ENCODE measurements at places on chromosomes 2 and 18. TPM values are rescaled to one million over a fixed set of nuclear protein-coding genes. Genes with fewer than 3 reads are reported as not detected.

Gene ANKRD23
- 6.5 TPM for total RNA-seq

DNA sequence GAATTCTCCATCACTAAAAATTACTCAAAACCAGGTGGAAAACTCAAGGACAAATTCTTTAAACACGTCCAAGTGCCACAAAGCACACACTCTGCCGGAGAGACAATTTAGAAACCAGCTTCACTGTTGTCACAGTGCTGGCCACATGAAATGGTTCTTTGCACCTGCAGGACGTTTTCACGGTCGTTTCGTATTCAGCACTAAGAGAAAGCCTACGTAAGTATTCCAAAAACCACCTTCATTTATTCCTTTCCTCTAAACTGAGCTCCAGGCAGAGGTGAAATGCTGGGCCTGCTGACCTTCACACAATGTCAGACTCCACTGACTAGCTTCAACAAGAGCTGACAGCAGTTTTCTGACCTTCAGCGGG lies 680 bp downstream of the ATP5F1A start:
- DNase-seq = no peak

Gene SERPINB13
- not detected for total RNA-seq

- peak; percentile 4 for DNase-seq
Observed at GRCh38 chr2:146438246-146438645, 1406.6 kb upstream of the ACVR2A start.

- peak; percentile 35 for DNase-seq
Observed at GRCh38 chr18:57004366-57005121, 142.3 kb upstream of the BOD1L2 start.

Gene TEKT4
- not detected for total RNA-seq

GRCh38 chr2:14125624-14126293 lies 506.8 kb upstream of the LRATD1 start:
- peak; percentile 89 for DNase-seq

- DNase-seq = no peak
Observed at GRCh38 chr2:70440621-70441020, 113.0 kb downstream of the TGFA start.

Gene IL1R1
- total RNA-seq = 7.5 TPM

Gene CD207
- total RNA-seq = 0.13 TPM

DNA sequence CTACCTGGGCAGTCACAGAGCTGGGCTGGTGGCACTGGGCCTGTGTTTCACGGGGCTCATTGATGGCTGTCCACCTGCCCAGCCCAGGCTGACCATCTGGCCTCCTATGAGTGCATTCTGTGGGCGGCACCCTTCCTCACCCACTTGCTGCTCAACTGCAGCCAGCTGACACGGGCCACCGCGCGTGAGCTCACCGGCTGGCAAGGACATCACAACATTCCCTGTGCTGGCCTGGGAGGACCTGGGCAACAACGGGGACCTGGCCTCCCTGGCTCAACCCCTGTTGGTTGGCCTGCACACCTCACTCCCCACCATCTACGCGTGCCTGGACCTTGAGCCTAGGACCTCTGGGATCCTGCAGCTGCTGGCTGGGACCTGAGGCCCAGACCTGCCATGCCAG lies 98.2 kb upstream of the DTNA start:
- DNase-seq = no peak

- no peak for DNase-seq
Observed at GRCh38 chr18:63619661-63620060, 24.4 kb downstream of the SERPINB4 start.

DNA sequence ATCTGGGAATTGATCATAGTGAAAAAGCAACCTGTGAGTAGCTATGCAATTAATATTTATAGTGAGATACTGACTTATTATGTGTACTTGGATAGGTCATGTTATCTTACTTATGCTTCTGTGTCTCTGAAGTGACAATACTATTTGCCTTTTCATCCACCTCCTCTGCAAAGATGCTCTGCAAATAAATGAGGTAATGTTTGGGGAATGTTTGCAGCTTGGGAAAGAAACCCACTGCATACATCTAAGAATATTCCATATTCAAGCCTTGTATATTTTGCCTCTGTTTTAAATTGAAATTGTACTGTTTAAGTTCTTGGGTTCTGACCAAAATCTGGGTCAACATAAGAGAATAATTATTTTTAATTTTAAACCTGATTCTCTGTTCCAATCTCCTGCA lies 217.4 kb upstream of the DTNA start:
- peak; percentile 2 for DNase-seq

GRCh38 chr2:227335713-227336112 lies 10.7 kb downstream of the MFF start:
- no peak for DNase-seq

Gene UGGT1
- 28.8 TPM for total RNA-seq

Gene RAB27B
- 0.80 TPM for total RNA-seq

Gene KCNK3
- total RNA-seq = 1.1 TPM

DNA sequence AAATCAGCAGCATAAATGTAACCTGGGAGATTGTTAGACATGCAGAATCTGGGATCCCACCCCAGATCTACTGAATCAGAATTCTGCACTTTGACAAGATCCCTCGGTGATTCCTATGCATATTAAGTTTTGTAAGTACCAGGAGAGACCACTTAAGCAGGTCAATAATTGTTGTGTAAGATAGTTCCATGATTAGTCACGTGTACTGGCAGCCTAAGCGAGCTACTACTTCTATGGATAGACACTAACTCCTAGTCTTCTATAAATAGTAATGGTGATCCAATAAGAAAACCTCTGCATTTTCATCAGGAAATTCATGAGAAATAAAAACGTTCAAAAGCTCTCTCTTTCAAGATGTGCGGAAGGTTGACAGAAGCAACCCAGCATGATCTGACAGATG lies 988.2 kb upstream of the CHAC2 start:
- no peak for DNase-seq

Gene RGPD8
- 10.2 TPM for total RNA-seq

Gene PROKR1
- 1.2 TPM for total RNA-seq

Gene SAG
- total RNA-seq = 0.18 TPM

DNA sequence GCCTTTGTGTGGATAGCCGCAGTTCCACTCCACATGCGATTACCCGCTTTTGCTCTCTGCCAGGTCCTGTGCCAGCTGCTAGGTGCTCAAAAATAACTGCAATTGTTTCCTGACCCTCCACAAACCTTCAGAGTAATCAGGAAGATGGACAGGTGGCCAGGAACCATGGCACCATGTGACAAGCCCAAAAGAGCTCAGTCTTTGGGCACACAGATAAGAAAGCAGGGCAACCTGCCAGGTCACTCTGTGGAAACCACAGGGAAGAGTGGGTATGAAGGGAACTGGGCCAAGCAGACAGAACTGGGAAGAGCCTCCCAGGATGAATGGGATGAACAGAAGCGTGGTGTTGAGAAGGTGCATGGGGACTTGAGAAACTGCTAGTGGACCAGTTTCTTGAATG lies 79.4 kb upstream of the AGAP1 start:
- peak; percentile 30 for DNase-seq

Gene ALK
- total RNA-seq = 0.04 TPM

Data from muscle of leg (tissue), 16 donors.